ENCODE measurements at places on chromosomes 3 and 15.

- no peak for DNase-seq
Measured at GRCh38 chr15:71349736-71350526, 234.7 kb downstream of the THSD4 start.

DNA sequence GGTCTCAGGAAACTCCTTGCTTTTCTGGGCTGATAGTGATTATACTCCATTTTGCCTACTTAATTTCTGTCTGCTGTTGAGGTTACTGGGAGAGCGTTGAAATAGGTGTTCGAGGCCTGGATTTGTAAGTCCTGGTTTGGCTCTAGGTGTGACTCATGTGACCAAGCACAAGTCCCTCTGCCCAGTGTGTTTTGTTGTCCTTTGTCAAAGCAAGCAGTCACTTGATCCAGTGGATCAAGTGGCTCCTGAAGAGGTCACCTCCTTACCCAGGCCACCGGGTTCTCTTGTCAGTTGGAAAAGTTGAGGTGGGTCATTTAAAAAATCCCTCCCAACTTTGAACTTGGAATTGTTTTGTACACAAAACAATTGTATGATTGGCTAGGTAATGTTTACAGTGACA lies 70.0 kb downstream of the LPP start:
- no peak for DNase-seq

- DNase-seq: no peak
Measured at GRCh38 chr3:168212664-168213285, 117.1 kb upstream of the GOLIM4 start.

DNA sequence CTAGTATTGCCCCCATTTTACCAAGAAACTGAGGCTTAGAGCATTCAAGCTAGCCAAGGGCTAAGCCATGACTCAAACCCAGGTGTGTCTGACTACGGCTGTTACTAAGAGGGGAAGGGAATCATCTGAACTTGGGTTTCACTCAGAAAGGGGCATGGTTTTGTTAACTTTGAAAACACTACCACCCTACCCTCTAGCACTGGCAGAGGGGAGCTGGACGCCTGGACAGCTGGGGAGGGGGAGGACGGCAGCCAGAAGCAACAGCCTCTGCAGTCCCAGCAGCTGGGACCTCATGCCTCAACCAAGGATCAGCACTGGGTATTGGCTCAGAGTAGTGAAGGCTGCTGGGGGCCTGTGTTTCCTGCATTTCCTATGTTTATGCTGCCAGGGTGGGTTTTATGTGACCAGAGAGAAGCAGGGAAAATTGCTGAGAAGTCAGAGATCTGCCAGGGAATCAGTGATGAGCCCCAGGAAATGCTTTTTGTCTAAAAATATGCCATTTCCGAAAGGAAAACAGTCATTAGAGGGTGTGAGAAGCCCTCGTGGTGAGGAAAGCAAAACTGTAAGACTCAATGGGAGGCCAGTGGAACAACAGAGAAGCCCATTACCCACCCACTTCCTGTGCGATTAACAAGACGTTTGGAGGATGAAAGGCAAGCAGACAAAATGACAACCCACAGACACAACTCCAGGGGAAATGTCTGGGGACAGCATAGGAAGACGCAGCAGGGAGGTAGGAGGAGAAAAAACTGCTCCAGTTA lies 41.2 kb downstream of the LIPC start:
- peak; percentile 34 for DNase-seq

GRCh38 chr3:16059081-16059537 lies 115.4 kb upstream of the GALNT15 start:
- no peak for DNase-seq

DNA sequence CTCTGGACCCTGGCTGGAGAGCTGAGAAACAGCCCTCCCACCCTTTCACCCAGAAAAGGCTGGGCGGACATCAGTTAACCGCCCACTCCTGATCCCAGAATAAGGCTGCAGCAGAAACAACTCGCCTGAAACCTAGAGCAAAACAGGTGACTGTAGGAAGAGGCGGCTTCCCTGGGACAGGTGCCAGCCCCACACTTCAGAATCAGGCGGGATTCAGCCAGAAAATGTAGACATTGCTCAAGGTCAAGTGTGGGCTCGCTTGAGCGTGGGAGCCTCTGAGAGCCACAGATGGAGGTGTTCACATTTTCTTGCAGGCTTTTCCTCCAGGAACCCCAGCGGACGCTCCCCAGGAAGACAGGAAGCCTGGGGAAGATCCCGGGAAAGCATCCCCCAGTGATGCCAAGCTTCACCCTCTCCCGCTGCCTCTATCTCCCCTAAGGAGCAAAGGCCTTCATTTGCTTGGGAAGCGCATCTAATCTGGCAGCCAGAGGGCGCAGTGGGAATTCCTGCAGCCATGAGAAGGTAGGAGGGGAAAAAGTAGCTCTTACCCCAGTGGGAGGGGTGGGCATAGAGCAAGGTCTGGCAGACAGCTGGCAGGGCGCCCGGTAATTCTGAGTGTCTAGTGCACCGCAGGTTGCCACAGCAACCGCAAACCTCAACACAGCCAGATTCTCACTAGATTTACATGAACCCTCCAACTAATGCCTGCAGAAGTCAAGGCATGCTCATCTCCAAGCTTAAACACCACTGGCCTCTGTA lies 77.7 kb downstream of the OCA2 start:
- no peak for DNase-seq

GRCh38 chr3:33032938-33033337 lies 64.0 kb downstream of the GLB1 start:
- DNase-seq: no peak
